ENCODE measurements at places on chromosomes 12 and 14.

GRCh38 chr14:101739446-101740141 lies 21.9 kb upstream of the PPP2R5C start:
- DNase-seq, result no peak

- no peak for DNase-seq
Measured at GRCh38 chr14:89922031-89922907, 32.3 kb downstream of the EFCAB11 start.

DNA sequence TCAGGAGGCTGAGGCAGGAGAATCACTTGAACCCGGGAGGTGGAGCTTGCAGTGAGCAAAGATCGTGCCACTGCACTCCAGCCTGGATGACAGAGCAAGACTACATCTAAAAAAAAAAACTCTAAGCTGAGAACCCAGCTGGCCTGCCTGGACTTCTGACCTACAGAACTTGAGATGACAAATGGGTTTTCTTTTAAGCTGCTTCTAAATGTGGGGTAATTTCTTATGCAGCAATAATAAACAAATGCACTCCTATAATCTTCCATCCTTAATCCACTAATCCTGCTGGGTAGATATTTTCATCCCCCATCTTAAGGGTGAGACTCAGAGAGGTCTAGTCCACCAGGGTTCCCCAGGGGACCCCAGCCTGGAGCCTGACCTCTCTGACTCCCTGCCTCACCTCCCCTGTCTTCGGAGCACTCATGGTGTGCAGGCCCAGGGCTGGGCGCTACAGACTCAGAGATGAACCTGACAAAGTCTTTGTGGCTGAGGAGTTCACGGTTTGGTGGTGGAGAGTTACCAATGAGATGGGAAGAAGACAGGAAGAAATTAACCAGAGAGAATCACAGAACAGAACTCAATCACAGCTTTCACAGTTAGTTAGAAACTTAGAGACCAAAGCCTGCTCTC lies 39.7 kb upstream of the BDKRB2 start:
- no peak for DNase-seq

GRCh38 chr12:64400041-64400440 lies 4.2 kb upstream of the XPOT start:
- DNase-seq, result no peak

- DNase-seq, result no peak
Measured at GRCh38 chr14:81222126-81222525, 1.4 kb upstream of the GTF2A1 start.

DNA sequence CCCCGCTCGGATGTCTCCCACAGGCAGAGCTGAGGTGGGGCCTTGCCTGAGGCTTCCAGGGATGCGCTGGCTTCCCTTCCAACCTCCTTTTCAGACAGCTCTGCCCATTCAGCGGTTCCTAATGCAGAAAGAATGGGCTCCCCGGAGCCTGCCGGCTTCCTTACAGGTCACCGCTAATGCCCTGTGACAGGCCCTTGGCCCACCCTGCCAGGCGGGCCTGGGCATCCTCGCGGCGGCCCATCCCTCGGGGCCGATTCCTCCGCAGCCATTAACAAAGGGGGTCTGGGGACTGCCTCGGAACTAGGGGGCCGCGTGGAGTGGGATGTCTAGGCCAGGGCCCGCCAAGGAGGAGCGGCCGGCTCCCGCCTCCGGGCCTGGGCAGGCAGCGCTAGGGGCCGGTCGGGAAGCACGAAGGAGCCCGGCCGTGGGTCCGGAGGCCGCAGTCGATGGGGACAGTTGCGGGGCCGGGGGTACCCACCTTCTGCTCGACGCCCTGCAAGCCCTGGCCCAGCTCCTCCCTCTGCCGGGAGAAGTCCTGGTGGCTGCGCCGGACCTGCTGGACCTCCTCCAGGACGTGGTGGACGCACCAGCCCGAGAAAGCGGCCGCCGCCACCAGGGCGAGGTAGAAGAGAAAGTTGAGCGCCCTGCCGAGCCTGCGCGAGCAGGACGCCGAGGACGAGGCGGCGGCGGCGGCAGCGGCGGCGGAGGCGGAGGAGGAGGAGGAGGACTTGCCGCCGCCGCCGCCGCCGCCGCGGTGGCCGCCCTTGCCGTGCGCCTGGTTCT lies 738 bp downstream of the CKAP4 start:
- peak; percentile 59 for DNase-seq

DNA sequence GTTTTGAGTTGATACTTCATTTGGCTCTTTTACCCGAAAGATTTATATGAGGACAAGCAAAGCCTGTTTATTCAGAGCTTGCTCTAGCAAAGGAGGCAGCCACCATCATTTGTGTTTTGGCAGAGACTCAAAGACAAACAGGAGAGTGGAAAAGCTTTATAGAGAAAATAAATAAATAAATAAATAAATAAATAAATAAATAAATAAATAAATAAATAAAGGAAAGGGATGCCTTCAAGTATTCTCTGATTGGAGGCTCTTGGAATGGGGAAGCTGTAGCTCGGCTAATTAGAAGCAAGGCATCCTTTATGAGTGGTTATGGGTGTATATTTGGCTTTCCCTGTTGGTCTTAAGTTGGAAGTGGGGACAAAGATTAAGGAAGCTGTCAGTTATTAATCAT lies 229.8 kb downstream of the RASSF9 start:
- DNase-seq, result no peak

- DNase-seq, result no peak
Measured at GRCh38 chr12:124769163-124769530, 94.5 kb downstream of the SCARB1 start.

GRCh38 chr12:106814714-106815113 lies 40.2 kb downstream of the RIC8B start:
- no peak for DNase-seq

All from MM.1S (cell line).